SW480 (cell line): ENCODE measurements at places on chromosomes 6 and 20.

- DNase-seq: no peak
Measured at GRCh38 chr20:10532361-10532760, 97.3 kb downstream of the SLX4IP start.

DNA sequence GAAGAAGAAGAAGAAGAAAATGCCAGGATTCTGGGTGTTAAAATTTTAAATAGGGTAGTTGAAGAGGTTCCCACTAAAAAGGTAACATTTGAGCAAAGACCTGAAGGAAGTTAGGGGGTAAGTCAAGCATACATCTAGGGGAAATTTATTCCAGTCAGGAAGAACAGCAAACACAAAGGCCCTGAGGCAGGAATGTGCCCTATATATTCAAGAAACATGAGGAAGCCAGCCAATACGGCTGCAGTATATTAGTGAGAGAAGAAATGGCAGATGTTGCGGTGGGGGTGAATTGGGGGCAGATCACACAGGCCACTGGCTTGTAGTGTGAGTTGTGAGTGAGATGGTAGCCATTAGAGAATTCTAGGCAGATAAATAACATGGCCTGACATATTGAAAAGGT is 6.0 kb downstream of the ZNF76 start:
- no peak for DNase-seq

- no peak for DNase-seq
Measured at GRCh38 chr6:148599967-148600426, 146.8 kb upstream of the UST start.

DNA sequence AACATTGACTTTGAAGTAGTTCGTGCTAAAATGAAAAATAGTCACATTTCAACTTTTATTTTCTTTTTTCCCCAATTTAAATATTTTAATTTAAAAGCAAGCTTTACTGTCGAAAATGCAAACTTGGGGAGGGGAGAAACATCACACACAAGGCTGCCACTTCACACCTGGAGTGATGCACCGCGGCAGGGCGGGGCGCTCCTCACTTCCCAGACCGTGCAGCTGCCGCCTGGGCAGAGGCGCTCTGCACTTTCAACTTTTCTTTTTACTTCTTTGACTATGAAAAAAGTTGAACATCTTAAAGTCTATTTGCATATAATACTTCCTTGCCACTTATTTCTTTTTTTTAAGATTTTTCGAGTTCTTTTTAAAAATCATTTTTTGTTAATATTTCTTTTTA is 993.3 kb upstream of the GJE1 start:
- DNase-seq: no peak

- no peak for DNase-seq
Measured at GRCh38 chr6:50925981-50926380, 107.3 kb downstream of the TFAP2B start.
